ENCODE measurements at places on chromosomes 16 and 17.

GRCh38 chr16:66134875-66135274 lies 231.6 kb upstream of the CDH5 start:
- no peak for DNase-seq

GRCh38 chr16:11624636-11625607 lies 38.2 kb upstream of the LITAF start:
- DNase-seq, result no peak

DNA sequence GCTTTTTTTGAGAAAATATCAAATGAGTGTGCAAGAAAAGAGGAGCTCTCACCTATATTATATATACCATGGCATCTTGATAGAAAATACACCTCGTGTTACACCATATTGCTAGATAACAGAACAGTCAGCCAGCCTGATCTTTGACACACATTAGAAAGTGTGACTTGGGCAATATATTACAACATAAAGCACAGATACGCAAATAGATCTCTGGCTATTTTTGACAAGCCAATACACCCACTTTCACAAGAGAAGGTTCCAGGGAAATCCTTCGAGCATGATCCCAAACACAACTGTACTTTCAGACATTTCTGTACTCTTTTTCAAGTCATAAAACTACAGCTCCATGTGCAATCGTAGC lies 9.4 kb downstream of the GGA2 start:
- DNase-seq, result no peak

GRCh38 chr16:58843675-58844074 lies 109.6 kb upstream of the GOT2 start:
- peak; percentile 11 for DNase-seq

DNA sequence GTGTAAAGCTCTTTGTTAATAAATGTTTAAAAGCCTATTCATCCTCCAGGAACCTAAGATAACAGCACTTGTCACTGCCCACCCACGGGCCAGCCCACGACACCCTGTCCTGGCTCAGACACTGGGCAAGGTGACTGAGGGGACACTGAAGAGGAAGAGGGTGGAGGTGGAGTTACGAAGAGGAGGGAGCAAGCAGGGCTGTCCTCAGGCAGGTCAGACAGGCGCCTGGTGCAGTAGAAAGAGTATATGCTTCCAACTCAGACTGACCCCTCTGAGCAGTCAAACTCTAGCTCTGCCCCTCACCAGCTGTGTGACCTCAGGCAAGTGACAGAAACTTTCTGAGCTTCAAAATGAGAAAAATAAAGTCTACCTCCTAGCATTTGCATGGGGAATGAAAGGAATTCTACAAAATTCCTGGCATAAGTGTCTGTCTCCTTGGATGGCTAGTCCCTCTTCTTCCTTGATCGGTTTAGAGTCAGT lies 22.8 kb downstream of the TEX2 start:
- DNase-seq, result no peak

DNA sequence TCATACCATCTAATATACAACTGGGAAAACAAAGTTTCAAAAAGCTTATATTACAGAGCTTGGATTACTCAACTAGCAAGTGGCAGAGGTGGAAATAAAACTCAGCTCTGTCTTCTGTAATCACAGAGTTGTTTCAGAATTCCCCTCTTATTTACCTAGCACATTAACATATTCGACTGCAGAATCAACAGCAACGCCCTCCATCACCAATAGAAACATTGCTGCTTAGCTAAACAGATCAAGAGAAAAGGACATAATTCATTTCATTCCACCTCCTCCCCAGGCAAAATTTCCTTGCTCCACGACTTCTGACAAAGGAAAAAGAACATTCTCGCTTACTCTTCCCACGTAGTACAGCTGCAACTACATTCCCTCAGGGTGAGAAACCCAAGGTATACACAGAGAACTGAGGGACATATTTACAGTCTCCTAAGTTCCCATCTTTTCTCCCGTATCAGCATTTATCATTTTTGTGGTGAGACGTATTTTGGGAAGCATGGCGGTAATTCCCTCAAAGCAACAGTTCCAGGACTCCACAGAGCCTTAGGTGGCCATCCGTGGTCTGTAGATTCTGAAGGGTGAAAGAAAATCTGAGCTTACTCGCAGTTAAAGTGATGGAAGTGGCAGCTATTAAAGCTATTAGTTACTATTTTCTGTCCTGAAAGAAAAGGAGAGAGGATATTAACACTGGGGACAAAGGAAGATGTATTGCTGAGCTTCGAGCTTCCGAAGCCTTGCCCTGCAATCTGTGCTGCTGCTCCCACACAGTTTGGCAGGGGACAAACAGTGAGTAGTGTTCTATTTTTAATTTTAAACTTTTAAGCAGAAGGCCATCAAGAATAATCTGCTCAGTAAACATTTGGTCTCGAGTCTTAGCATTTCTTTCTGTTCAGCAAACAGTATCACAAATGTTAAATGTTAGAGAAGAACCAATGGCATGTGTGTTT lies 1296.2 kb downstream of the CDH8 start:
- DNase-seq, result no peak

DNA sequence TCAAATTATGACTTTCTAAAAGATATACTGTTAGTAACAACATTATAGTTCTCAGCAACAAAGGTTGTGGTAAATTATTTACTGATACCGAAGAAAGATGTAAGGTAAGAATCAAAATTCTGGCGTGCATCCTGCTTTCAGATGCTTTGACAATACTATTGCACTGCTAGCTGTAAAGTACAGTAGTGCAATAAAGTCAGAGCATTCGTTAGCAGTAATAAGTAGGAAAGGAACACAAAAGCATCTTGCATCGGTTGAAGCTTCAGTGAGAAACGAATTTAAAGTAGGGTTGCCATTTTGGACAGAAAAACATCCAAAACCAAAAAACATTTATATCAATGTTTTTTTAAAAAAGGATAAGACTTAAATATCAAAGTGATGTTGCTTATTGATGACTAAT lies 4.0 kb downstream of the SKA2 start:
- DNase-seq, result no peak

- DNase-seq, result no peak
Observed at GRCh38 chr16:51129105-51129504, 22.0 kb downstream of the SALL1 start.

DNA sequence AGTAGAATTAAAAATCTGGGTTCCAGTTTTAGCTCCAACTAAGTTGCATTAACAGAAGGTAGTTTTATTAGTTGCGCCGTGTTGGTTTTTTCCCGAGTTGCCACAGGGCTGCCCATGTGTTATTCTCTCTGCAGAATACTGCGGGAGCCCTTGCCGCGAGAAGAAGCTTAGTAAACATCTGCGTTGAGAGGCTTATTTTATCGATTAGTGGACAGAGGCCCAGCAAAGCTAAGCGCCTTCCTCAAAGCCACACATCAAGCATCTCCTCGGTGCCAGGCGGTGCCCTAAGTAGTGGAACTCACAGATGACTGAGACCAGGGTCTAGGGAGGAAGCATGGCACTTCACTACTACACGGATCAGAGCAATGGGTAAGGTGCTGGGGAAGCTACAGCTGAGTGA lies 212.3 kb upstream of the IRX5 start:
- DNase-seq, result no peak

DNA sequence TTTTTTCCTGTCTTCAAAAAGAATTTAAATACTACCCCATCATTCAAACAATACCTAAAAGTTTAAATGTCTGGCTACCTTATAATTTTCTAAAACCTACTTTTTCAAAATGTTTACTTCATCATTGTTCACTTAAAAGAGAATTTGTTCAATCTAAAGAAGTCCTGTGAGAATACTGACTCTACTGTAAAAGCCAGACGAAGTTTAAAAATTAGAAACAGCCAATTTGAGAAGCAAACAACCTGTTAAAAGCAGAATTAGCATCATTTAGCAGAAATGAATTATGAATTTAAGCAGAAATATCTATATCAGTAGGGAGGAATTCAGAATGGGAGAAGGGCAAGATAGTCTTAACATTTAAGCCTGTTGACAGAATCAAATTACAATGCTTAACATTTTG lies 2.1 kb downstream of the SKA2 start:
- no peak for DNase-seq

DNA sequence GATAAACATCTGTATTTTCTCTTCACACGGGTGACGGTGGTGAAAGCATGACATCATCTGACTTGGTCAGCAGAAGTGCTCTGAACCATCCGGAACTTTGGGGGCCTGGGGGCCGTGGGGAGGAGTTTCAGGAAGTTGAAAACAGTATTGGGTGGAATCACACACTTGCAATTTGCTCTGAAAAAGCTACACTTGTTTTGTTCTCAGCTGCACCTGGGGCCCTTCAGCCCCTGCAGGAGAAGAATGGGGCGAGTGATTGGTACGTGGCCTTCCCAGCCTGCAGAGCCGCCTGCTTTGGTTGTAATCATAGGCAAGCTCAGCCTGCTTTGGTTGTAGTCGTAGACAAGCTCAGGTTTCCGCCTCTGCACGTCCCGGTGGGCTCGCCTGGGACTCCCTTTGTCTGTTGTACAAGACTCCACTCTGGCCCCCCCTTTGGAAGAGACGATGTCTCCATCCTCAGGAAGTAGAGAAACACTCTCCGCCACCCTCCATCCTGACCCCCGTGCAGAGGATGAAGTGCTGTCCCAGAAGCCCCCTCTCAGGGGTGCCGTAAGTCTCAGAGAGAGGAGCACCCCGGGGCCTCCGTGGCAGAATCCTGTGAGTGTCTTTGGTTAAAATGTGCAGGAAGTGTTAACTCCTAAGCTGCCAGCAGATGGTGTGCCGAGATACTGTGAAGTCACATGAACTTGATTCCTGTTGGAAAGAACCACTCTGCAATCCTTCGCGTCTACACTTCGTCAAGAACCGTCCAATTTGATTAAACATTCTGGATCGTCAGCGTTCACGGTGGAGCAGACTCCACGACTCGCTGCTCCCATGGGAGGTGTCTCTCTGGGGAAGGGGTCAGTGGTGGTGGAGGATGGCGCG lies 5.4 kb downstream of the BANP start:
- no peak for DNase-seq

DNA sequence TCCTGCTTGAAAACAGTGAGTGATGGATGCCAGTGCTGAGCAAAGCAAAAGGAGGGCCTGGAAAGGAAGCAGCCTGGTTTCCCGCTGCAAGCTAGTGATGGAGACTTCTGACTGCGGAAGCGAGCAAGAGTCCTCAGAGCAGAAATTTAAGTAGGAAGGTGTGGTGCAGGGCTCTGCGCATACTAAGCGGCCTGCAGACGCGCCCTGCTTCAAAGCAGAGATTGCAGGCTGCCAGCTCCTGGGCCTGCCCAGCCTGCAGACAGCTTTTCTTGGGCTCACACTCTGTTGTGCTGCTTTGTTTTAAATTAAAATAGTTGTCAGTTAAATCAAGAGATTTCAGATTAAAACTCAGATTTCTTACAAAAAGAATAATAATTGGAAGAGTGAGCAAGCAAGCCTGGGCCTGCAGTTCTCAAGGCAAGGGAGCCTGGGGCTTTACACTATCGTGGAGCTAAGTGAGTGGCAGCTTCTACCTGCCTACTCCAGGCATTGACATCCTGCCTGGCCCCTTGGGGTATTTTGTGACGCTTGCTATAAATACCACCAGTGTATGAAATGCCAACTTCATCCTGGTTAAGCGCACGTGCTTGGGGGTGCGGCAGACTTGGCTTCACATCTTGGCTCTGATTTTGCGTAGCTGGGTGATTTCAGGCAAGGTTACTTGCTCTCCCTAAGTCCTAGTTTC lies 237.3 kb downstream of the XYLT1 start:
- no peak for DNase-seq

DNA sequence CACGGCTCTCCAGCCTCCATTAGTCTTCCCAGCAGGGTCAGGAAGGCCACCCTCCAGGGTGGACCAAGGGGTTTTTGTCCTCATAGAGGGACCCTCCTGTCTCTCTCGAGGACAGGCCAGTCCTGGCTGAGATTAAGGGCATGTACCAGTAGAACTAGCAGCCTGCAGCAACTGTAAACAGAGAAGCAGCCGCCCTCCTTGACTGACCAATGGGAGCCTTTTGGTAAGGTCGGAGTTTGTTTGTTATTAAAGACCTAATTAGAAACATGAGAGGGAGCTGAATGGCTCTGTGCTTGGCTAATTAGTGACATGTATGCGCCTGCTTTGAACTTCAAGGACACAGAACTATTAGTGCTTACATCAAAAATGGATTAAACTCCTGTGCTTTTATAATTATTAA lies 80.0 kb downstream of the CCDC182 start:
- DNase-seq, result no peak

DNA sequence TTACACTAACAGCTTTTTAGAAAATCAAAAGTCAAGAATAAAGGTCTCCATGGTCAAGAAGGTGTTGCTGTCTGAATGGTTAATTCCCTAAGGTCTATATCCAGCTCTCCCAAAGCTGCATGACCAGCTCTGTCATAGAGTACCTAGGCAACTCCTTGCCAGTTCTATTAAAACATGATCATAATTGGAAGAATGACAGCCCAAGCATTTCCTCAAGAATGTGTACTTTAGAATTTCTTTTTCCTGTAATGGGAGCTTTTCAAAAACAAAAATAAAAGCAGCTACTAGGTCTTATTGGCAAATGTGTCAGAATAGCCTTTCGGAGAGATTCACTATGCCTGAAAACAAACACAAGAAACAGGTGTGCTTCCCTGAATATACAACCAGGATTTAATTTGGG lies 7.9 kb downstream of the SPOP start:
- no peak for DNase-seq

GRCh38 chr16:71524566-71525553 lies 1.4 kb upstream of the CHST4 start:
- DNase-seq, result no peak

DNA sequence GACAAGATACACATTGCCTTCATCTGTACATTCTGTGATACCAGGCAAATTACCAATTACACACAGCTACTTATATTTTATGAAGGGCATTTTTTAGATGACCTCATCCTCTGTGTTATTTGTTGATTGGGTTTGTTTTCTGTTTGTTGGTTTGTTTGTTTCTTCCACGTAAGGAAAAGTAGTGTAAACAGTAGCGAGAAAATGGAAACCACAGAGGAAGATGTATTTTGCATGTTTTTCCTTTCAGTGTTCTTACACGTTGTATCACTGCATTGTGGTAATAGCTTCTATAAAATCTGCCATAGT lies 12.9 kb downstream of the C17orf58 start:
- DNase-seq, result no peak

DNA sequence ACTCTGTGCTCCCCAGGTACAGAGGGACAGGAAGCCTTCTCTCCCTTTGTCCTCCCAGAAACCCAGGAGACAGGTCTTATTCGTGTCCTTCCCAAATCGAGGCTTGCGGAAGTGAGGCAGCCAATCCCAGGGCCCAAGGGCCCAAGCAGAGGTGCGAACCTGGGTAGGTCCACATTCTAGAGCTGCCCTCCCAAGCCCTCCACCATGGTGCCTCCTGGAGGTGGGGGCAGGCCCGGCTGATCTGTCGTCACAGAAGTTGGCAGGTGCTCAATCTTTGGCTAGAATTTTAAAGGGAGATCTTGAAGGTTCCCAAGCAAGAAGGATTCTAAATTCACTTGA lies 21.5 kb downstream of the MRC2 start:
- DNase-seq, result no peak

DNA sequence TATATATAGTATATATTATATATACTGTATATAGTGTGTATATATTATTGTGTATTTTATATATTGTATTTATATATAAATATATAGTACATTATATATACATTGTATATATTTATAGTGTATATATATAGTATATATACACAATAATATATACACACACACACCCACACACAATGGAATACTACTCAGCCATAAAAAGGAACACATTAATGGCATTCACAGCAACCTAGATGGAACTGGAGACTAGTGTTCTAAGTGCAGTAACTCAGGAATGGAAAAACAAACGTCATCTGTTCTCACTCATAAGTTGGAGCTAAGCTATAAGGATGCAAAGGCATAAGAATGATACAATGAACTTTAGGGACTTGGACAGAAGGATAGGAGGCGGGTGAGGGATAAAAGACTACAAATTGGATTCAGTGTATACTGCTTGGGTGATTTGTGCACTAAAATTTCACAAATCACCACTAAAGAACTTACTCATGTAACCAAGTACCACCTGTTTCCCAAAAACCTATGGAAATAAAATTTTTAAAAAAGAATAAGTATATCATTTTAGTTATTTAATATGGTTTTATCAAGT lies 201.9 kb upstream of the CDH11 start:
- no peak for DNase-seq
